M059J (cell line): ENCODE measurements at places on chromosomes 3 and 15.
A peak's percentile ranks its signal among the peaks of the same experiment; 100 is the strongest.

DNA sequence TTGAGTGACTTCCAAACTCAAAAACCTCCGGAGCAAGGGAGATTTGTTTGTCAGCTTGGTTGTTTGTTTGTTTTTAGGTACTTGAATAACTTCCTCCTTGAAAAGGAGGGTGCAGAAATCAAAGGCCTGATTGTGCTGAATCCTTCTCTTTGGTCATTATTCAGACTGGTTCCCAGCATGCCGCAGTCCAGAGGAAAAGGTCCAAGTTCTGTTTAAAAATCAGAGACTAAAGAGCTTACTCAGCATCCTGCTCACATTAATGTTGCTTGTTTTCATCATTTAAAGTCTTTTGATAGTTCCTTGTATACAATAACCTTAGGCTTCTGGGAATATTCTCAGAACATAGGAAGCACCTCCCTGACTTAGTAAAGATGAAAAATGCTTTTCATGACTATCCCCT, 982 bp upstream of the SCG3 start:
- DNase-seq = no peak

DNA sequence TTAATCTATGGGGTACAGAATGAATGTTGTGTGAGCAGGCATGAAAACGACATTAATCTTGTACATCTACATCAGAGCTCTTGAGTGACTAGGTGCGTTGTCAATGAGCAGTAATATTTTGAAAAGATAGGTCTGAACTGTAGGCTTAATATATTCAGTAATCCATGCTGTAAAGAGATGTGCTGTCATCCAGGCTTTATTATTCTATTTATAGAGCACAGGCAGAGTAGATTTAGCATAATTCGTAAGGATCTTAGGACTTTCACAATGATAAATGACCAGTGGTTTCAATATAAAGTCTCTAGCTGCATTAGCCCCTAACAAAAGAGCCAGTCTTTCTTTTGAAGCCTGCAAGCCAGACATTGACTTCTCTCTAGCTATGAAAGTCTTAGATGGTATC, 43.0 kb downstream of the NLGN1 start:
- DNase-seq = no peak

- no peak for DNase-seq
Measured at GRCh38 chr3:110165370-110165743, 828.0 kb upstream of the DPPA4 start.

DNA sequence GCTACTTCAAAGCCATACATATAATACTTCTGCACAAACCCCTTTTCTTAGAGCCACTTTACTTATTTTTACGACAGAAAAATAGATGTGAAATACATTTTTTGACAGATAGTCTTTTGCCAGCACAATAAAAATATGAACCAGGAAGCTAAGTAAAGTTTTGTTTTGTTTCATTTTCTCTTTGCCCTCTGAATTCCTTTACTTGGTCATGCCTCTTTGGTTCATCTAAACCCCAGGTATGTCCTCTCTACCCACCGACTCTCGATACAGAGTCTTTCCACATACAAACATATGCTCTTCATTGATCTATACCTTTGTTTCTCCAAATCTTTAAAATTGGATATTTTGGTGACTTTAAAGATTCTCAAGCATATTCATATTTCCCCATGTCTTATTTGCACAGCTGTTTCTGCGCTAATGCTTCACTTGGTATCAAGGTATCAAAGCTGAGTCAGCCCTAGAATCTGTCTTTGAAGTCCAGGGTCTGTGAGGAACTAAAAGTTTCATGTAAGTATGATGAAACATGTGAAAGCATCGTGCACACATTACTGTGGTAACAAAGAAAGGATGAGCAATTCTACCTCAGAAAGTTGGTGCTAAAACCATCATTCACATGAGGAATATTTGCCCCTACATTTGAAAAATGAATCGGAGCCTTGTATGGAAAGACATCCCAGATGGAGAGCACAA, 845.4 kb downstream of the NAALADL2 start:
- peak; percentile 12 for DNase-seq

GRCh38 chr15:72358650-72359171, 17.1 kb downstream of the HEXA start:
- DNase-seq = peak; percentile 65

DNA sequence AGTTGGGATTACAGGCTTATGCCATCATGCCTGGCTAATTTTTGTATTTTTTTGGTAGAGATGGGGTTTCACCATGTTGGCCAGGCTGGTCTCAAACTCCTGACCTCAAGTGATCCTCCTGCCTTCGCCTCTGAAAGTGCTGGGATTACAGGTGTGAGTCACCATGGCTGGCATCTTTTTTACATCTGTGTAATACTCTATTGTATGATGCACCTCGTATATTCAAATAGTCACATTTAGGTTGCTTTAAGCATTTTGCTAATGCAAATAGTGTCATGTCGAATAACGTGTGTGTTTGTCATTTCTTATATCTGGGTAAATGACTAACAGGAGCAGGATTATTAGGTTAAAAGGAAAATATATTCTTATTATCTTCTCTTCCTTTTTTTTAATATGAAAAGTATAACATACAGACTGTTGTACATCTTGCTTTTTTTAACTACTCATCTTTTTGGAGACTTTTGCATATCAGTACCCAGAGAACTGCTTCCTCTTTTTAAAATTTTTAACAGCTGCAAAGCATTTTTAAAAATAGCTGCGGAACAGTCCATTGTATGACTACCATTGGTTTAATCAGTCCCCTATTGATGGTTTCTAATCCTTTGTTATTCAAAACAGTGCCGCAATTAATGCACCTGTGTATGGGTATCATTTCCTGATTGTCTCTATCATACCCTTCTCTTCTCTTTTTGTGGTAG, 13.4 kb downstream of the SCAMP5 start:
- no peak for DNase-seq

- DNase-seq = peak; percentile 15
Measured at GRCh38 chr15:81504170-81504905, 130.3 kb upstream of the TMC3 start.

DNA sequence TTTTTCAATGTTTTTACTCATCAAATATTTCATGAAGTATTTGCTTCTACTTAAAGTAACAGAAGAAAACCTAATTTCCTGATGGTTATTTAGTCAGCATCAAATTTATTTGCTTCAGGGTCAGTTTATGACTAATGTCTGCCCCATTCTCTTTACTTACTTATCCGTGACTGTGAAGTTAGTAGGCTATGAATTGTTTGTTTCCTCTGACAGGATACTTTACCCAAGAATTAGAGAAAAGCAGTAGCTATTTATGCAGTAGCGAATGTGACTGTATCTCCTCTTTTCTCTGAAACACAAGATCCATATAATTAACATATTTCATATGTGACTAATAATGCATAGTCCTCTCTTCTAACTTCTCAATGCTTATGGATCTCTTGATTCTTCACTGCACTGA, 329.9 kb upstream of the ROBO1 start:
- peak; percentile 15 for DNase-seq

DNA sequence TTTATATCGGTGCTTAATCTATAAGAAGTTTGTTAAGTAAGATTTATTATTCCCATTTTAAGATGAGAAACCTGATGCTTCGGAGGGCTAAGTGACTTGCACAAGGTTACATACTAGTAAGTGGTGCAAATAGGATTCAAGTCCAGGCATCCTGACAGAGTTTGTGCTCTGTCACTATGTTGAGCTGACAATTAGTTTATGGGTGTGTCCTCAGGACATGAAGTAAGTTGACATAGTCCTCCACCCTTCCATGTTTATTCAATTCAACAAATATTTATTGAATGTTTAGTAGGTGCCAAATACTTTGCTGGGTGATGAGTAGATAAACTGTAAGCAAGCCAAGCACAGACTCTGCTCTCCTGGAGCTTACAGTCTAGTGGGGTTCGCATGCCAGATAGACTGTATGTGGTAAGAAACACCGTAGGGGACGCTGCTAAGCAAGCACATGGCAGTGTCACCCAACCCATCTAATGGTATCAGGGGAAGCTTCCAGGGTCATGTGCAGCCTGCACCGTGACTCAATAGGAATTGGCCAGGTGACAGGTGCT, 342.7 kb upstream of the SATB1 start:
- no peak for DNase-seq

DNA sequence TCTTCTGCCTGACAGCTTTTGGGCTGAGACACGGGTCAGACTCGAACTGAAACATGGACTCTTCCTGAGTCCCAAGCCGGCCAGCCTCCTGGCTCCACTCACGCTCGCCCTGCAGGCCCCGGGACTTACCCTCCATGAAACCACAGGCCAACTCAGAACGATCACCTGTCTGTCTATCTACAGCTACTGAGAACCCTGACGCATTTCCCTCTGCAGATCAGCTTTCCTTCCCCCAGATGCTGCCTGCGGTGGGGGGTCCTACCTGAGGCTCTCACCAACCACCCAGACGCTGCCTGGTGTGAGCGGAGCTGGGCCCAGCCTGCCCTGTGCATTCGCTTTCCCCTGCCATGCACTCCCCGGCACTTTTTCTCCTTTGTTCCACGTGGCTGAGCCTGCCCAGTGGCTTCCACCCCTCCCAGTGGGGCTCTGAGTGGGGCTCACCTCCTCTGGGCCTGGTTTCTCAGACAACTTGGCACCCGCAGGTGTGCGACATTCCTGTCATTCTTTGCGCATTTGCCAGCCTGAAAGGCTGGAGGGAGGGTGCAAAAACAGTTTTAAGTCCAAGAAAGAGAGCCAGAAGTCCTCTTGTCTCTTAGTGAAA, 60.2 kb downstream of the PLXNA1 start:
- DNase-seq = peak; percentile 43

- DNase-seq = peak; percentile 73
Measured at GRCh38 chr3:149585401-149585726, 72.5 kb downstream of the WWTR1 start.

DNA sequence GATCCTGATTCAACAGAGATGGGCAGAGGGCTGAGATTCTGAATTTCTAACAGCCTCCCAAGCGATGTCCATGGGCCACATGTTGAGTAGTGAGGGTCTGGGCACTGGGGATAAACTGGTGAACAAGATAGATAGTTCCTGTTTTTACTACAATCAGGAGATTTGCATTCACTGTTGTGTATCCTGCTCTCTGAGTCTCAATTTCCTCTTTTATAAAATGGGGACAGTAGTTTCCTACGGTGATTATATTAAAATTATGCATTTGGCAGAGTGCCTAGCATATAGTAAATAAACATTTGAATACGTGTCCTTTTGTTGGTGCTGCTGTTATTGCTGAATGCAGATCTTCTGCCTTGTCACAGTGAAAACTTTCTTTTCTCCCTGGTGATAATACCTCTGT, 102.5 kb downstream of the MYH15 start:
- no peak for DNase-seq

- DNase-seq = peak; percentile 52
Measured at GRCh38 chr3:87167628-87168456, 59.3 kb upstream of the CHMP2B start.

DNA sequence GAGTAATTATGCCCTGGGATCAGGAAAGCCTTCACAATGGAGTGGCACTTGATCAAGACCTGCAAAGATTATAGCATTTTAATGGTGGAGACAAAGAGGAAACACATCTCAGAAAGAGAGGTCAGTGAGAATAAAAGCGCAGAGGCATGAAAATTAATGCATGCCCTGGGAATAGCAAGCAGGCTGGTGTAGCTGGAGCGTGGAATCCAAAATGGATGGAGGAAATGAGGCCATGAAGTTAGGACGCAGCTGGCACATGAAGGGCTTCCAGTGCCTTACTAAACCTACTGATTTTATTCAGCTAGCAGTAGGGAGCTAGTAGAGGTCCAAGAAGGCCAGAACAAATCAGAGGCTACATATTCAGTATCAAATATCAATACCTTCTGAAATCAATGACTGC, 38.1 kb downstream of the TMEM212 start:
- no peak for DNase-seq

DNA sequence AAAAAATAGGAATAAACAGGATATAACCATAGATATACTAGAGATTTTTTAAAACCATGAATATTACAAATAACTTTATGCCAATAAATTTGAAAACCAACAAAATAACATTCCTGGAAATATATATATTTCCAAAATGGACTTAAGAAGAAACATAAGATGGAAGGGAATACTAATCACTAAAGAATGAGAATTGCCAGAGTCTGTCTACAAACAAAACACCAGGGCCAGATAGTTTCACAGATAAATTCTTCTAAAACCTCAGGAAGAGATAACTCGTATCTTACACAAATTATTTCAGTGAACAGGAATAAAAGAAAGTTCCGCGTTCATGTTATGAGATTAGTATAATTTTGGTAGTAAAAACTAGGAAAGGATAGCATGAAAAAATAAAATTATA, 107.3 kb downstream of the HERC1 start:
- no peak for DNase-seq

DNA sequence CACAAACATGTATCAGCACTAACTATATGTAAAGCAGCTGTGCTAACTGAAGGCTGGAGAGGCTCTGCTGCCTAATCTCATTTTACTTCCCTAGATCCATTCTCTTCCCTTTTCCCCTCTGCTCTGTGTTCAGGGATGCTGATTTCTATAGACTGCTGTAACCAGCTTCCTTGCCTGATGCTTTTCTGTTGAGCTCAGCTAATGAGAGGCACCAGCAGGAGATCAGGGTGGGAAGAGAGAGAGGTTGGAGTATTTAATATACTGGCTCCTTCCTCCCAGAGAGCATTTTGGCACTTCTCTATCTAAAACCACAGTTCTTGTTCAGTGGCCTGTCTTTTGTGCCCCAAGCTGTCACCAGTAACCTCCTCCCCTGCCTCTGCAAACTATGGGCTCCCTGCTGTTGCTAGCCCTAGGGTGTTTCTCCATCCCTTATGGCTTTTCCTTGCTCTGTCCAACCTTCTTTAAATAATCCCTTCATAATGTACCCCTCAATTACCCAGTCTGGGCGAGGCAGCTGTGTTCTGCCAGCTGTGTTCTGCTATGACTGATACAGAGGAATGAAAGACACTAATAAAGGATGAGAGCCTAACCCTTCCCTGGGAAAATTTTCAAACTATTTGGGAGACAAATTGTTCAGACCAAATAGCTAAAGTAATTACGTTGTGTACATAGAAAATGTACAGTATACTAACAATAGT, 69.5 kb downstream of the CADPS start:
- no peak for DNase-seq

- peak; percentile 88 for DNase-seq
Measured at GRCh38 chr15:50828610-50829206, 63.2 kb upstream of the SPPL2A start.

- DNase-seq = no peak
Measured at GRCh38 chr15:100879061-100879463, 569 bp upstream of the ALDH1A3 start.
